ENCODE measurements at places on chromosomes 5 and 9.

GRCh38 chr9:133158695-133159094 is 5.0 kb downstream of the GBGT1 start:
- no peak for DNase-seq

DNA sequence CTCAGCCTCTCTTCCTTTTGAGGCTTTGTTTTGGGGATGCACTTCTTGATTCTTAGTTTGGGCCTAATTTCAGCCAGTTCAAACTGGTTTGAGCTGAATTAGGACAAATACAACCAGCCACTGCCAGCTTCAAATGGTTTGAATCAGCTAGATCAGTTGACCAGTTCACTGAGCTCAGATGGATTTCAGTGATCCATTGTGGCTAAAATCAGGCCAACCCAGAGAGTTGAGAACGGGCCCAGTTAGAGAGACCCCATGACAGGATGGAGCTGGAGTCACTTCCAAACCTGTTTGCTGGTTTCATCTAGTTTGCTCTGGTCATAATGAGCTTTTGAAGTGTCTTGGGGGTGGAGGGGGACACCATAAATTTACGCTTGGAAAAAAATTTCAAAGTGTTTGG is 48.0 kb upstream of the NEK6 start:
- no peak for DNase-seq

DNA sequence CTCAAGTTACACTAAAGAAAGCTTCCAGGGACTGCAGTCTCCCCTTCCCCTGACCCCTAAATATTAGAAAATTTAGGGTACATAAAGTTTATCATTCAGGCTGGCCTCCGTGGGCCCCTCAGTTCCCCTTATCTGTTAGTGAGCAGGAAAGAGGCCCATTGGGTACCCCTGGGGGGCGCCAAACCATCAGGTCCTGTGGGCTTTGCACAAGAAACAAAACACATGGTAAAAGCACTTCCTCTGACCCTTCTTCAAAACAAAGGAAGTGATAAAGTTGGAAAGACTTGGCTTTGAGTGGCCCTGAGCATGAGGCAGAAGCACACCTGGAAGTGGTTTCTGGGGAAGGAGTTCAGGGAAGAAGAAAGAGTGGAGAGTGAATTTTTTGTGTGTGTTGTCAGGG is 213.0 kb downstream of the SMARCA2 start:
- no peak for DNase-seq

DNA sequence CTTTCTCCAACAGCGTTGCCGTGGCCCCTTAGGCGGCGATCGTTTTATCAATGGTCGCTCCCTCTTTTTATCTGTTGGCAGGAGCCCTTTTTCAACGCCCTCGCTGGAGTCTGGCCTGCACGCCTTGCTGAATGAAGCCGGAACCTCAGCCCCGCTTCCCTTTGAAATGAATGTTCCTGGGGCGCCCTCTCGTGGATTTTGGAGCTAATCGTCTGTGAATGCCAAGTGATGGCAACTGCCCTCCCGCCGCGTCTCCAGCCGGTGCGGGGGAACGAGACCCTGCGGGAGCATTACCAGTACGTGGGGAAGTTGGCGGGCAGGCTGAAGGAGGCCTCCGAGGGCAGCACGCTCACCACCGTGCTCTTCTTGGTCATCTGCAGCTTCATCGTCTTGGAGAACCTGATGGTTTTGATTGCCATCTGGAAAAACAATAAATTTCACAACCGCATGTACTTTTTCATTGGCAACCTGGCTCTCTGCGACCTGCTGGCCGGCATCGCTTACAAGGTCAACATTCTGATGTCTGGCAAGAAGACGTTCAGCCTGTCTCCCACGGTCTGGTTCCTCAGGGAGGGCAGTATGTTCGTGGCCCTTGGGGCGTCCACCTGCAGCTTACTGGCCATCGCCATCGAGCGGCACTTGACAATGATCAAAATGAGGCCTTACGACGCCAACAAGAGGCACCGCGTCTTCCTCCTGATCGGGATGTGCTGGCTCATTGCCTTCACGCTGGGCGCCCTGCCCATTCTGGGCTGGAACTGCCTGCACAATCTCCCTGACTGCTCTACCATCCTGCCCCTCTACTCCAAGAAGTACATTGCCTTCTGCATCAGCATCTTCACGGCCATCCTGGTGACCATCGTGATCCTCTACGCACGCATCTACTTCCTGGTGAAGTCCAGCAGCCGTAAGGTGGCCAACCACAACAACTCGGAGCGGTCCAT is 10.0 kb downstream of the S1PR3 start:
- DNase-seq, result peak; percentile 81

GRCh38 chr5:43233946-43234345 is 41.9 kb downstream of the NIM1K start:
- DNase-seq, result no peak
